ENCODE measurements at places on chromosomes 16 and 17.

GRCh38 chr16:69319826-69320739, 8.9 kb downstream of the VPS4A start:
- DNase-seq = no peak

- no peak for DNase-seq
These were observed 64.8 kb upstream of the TBC1D3K start for GRCh38 chr17:37859451-37859850.

- DNase-seq = no peak
These were observed 3.1 kb upstream of the RAB11FIP4 start for GRCh38 chr17:31388351-31388750.

GRCh38 chr16:525520-526180, 1.9 kb upstream of the CAPN15 start:
- no peak for DNase-seq

- DNase-seq = no peak
These were observed 746 bp upstream of the APOH start for GRCh38 chr17:66229783-66230538.

GRCh38 chr16:20089246-20089965, 15.7 kb upstream of the GPR139 start:
- DNase-seq = no peak

DNA sequence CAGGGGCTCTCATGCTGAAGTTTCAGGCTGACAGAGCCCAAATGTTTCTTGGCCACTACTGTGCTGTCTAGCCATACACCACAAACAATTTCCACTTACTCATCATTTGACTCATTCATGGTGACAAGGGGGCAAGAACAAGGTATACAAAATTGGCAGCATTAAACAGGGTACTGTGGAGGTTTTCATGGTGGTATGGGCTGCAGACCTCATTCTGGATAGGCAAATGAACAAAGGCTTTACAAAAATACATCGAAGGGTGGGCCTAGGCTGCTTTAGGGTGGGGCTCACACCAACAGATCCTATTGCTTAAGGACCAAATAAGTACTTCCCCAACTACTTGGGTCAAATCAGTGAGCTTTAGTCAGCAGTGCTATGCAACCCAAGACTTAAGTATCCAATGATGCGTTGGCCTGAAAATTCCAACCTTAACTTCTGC, 53.0 kb downstream of the N4BP1 start:
- no peak for DNase-seq

GRCh38 chr16:56994311-56994710, 5.0 kb downstream of the NLRC5 start:
- no peak for DNase-seq

- peak; percentile 58 for DNase-seq
These were observed at the start of gene MYCBPAP for GRCh38 chr17:50507871-50508572. TSS of gene MYCBPAP (plus strand) at chr17:50508439. CDS start at chr17:50508675, 236 bp downstream.

DNA sequence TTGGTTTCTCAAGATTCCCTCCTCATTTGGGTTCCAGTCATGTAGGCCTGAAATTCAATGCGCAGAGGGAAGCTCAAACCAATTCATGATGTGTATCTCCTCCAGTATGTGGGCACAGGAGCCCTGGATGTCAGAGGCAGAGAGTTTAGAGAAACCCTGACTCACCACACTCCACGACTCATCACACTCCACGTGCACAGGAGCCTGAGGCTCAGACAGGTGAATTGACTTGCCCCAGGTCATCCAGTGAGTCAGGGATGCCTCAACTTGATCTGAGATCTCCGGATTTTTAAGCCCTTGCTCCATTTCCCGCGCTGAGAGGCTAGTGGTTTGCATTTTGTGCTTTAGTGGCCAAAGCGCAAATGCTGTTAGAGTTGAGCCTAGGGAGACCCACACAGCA, 183.9 kb downstream of the HAPSTR1 start:
- DNase-seq = no peak

- no peak for DNase-seq
These were observed 38.5 kb downstream of the MPRIP start for GRCh38 chr17:17080781-17081180.

DNA sequence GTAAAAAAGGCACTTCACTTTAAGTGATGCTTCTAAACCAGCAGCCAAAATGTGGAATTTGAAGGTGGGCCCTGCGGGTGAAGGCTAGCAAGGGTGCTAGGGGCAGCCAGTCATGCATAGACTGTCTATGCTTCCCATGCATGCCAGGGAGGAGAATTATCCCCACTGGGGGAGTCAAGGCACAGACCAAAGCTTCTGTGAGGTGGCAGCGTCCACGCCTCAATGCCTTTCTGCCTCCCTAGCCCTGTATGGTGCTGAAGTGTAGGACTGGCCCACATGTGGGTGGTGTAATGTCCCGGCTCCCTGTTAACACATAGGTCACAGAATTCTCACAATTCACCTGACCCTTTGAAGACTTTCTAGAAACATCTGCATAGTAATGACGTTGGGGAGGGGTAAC, 1.9 kb downstream of the HS3ST2 start:
- DNase-seq = no peak

DNA sequence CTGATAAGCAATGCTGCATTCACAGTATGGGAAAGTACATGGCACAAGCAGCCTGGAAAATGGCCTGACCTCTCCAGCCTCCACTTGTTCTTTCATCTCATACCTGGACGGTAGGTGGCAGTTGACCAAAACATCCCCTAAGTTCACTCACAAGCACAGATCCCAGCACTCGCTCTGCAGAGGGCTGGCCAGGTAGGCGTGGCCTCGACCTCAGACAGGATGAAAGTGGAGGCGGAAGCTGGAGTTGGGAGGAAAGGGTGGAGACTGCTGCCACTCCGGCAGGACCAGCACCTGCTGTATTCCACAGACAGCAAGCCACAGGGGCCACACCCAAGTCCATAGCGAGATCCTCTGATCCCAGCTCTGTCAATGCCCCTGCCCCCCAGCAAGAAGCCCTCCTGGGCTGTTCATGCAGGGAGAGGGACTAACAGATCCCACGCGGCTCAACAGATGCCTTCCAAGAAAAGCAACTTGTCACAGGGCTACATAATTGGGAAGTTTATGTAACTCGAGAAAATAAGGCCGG, 31.3 kb downstream of the ZCCHC14 start:
- DNase-seq = no peak

Measured in thymus (tissue), 14 donors.